ENCODE measurements at places on chromosomes 13 and 19.
A peak's percentile ranks its signal among the peaks of the same experiment; 100 is the strongest.

- DNase-seq: no peak
Measured at GRCh38 chr19:50725218-50725910, 2.2 kb downstream of the CLEC11A start.

- no peak for DNase-seq
Measured at GRCh38 chr13:46639033-46639981, 86.3 kb downstream of the LRCH1 start.

- DNase-seq: no peak
Measured at GRCh38 chr19:44451687-44452086, 3.4 kb upstream of the ZNF229 start.

- DNase-seq: no peak
Measured at GRCh38 chr13:106088085-106088484, 447.4 kb downstream of the EFNB2 start.

- no peak for DNase-seq
Measured at GRCh38 chr19:15072930-15073647, 8.9 kb upstream of the OR1I1 start.

GRCh38 chr13:39918620-39919236, 263.3 kb downstream of the COG6 start:
- DNase-seq: no peak

DNA sequence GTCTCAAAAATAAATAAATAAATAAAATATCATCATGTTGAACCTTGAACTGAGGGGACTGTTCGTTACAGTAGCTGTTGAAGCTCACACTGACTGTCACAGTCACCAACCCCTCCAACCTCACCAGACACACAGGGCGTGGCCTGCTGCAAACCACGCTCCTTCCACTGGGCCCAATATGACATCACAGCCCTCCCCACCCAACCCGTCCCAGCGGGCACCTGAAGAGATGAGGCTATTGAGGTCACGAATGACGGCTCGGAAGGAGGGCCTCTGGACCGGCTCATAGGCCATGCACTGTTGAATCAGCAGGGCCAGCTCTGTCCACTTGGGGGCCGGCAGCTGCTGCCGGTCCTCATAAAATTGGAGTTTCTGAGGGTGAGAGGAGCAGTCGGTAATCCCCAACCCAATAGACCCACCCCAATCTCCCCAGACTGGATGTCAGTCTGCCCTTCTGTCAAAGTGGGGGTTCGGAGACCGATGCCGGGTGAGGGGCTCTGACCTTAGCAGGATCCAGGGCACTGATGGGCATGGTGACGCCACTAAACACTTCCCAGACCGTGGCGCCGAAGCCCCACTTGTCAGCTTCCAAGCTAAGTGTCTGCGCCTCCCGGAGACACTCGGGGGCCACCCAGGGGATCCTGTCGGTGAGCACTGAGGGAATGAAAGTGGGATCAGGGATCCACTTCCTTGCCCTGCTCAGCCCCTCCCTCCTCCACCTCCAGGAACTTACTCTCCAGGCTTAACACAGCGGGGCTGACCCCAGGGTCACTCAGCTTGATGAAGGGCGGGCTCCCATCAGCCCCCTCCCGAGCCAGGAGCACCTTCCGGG, 13.2 kb downstream of the JAK3 start:
- DNase-seq: no peak

DNA sequence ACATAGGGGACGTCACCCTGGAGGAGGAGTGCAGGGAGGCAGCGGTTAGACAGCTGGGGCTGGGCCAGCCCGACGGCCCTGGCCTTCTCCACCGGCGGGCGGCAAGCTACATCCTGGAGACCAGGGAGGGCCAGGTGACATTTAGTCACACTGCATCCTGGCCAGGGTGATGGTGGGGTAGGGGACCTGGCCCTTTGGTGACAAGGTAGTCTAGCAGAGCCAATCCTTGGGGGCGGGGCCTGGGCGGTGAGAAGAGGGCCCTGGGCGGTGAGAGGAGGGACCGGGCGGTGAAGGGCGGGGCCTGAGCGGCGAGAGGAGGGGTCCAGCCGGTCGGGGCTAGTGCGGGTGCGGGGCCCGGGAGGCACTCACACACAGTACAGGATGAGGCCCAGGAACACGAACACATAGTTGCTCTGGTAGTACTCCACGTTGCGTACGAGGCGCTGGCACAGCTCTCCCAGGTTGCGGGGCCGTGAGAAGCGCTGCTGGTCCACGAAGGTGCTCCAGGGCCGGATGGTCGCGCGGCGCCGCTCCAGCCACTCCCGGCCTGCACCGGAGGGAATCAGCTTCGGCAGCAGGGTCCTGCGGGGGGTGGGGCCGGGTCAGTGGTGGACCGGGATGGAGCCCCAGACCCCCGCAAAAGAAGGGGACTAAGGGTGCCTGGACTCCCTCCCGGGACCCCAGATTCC, 610 bp downstream of the RABAC1 start:
- peak; percentile 27 for DNase-seq

- no peak for DNase-seq
Measured at GRCh38 chr13:98273824-98274742, 97.0 kb upstream of the RNF113B start.

DNA sequence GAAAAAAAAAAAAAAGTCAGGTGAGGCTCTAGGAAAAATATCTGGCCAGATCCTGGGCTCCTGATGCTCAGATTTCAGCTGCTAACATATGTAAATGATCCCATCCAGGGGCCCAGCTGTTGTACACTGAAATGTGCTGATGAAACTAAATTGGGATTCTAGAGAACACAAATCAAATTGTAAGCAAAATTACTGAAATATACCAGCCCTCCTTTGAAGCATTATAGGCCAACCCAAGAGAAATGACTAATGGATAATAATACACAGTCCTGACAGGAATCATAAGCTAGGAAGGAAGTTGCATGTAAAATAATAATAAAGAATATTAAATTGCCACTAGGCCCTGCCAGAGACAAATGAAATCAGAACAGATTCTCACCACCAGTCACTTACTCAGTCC, 17.8 kb downstream of the KCTD12 start:
- DNase-seq: no peak

- DNase-seq: no peak
Measured at GRCh38 chr19:36125557-36125956, 10.3 kb downstream of the TBCB start.

DNA sequence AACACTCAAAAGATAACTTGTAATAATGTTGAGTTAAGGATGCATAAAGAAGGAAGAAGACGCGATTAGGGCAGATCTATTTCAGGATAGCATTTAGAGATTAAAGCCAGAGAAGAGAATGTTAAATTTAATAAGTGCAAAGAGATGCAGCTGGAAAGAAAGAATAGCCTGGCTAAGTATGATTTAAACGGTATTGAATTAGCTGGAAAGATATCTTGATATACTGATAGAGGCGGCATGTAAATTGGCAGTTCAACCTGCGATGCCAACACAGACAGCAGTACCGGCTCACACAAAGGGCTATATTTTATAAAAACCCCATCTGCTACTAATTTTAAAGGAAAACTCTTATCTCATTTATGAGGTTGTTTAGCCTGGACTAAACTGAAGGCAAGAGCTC, 121.4 kb downstream of the ENOX1 start:
- DNase-seq: no peak

DNA sequence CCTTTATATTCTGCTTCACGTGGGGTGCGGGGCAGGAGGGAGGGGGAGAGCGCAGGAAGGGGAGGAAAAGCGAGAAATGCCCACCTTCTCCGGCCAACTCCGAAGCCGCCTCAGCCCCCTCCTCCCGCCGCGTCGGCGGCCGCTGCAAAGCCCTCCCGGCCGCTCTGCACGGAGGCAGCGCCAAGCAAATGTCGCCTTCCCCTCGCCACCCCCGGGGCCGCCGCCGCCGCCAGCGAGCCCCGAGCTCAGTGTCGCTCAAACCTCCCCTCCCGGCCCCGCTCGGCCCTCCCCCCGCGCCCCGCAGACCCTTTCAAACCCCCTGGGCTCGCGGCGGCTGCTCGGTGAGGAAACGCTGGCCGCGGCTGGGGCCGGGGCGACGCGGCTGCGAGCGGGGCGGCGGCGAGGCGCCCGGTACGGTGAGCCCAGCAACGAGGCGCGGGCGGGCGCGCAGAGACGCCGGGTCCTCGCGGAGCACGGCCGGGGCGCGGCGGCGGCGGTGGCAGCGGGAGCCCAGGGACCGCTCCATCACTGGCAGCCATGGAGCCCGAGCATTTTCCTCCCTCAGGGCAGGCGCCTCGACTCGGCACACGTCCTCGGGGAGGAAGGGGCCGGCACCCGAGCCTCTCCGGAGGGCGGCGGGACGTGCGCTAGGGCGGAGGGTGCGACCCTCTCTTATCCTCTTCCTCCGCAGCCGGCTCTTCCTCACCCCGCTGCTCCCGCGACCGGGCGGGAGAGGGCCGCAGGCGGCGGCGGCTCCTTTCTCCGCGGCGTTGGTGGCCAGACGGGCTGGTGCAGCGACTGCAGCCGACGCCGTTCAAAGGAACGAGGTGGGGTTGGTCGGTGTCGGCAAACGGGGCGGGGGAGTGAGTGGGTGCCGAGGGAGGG, 463 bp upstream of the TSC22D1 start:
- DNase-seq: peak; percentile 52

- no peak for DNase-seq
Measured at GRCh38 chr19:40371802-40372122, 18.2 kb downstream of the HIPK4 start.

- no peak for DNase-seq
Measured at GRCh38 chr19:5103061-5103701, 134.3 kb downstream of the KDM4B start.

GRCh38 chr13:109331898-109332297, 454.5 kb downstream of the IRS2 start:
- DNase-seq: no peak

DNA sequence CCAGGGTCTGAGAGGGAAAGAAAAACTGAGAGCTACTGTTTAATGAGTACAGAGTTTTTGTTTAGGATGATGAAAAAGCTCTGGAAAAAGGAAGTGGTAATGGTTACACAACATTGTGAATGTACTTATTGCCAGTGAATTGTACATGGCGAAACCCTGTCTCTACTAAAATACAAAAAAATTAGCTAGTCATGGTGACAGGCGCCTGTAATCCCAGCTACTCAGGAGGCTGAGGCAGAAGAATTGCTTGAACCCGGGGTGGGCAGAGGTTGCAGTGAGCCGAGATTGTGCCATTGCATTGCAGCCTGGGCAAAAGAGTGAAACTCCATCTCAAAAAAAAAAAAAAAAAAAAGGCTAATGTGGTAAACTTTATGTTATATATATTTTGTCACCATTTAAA, 96.3 kb downstream of the VWA8 start:
- DNase-seq: no peak

DNA sequence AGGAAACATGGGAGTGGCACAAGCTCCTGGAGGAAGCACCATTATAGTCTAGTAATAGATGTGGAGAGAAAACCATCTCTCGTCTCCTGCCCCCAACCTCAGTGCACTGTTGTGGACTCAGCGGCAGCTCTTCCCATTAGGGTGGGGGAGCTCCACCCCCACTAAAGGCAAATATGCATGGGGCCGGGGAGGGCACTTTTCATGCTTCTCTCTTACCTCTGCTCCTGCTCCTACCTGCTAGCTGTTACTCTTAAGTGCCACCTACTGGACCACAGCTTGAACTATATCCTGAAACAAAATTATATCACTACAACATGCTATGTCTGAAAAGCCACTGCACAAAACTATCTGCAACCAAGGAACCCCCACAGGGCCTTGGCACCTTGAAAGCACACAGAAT, 112.6 kb upstream of the DACH1 start:
- DNase-seq: no peak

- DNase-seq: no peak
Measured at GRCh38 chr19:41945135-41945766, 13.9 kb downstream of the RABAC1 start.

DNA sequence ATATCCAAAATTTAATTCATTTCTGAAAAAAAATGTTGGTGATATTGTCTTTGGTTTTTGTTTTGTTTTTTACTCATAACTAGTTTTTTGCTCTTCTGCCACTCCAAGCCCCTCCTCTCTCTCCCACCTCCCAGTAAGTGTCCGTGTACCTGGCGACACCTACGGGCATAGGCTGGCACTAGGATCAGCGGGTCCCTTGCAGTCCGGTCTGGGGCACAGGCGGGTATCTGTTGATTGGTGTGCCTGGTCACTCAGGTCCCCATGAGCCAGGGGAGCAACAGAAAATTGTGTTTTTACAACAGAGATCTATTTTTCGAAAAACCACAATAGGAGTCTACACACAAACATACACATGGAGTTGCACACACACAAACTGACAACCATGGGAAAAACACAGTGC, 104.8 kb downstream of the ZIC5 start:
- no peak for DNase-seq

DNA sequence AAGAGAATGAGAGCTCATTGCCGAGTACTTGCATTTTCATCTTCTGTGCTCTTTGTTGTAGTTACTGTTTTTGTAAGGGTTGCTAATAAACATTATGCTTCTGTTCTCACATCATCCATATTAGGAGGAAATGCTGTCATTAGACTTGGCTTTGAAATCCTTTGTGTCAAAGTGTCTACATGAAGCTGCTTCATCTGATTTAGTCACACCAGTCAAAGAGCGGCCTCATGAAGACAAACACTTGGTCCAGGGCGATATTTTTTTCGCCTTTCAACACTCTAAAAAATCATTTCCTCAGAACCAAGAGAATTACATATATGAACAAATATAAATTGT, 105.0 kb downstream of the SPRY2 start:
- no peak for DNase-seq

- DNase-seq: no peak
Measured at GRCh38 chr19:37218592-37218935, 550 bp downstream of the ZNF383 start.

- DNase-seq: no peak
Measured at GRCh38 chr19:34766386-34766785, 6.6 kb downstream of the ZNF599 start.

- DNase-seq: peak; percentile 42
Measured at GRCh38 chr13:26680123-26680450, 80.5 kb downstream of the GPR12 start.

DNA sequence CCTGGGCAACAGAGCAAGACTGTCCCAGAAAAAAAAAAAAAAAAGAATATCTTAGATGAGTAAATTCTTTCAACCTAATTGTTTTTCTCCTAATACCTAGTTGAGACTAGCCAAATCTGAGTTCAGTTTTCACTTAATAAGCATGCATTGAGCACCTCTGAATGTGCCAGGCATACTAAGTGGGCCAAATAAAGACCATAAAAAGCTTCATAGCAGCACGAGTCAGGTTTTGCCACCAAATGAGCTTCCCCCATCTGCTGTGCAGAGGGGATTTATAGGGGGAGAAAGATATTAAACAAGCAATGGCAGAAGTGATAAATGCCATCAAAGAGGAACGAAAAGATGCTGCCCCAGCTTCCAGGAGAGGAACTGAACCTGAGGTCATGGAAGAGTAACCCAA, 11.4 kb downstream of the THSD1 start:
- DNase-seq: no peak
